ENCODE measurements at places on chromosomes 6 and 20.

GRCh38 chr6:169638388-169638787, 63.4 kb downstream of the WDR27 start:
- no peak for DNase-seq

GRCh38 chr20:53693262-53693871, 99.7 kb upstream of the ZNF217 start:
- no peak for DNase-seq

- DNase-seq = no peak
Measured at GRCh38 chr6:85464260-85464644, 14.4 kb downstream of the NT5E start.

- DNase-seq = no peak
Measured at GRCh38 chr6:134882426-134883038, 67.4 kb downstream of the ALDH8A1 start.

DNA sequence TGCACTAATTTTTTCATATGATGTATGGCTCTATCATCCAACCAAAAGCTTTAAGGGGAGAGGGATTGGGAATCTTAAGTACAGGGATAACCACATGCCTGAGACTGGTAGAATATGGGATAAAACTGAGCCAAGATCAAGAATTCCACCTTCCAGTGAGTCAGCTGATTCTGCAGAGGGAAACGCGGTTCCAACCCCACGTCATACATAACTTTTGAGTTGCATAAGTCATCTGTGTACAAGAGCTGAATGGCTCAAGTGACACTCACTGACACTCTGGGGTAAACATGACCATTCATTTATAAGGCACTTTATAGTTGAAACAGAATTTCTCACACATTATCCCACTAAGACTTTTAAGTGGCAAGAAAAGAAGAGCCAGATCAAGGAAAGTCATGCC, 16.4 kb downstream of the TRIM27 start:
- DNase-seq = no peak

- no peak for DNase-seq
Measured at GRCh38 chr20:63642527-63643247, 10.5 kb downstream of the STMN3 start.

- DNase-seq = no peak
Measured at GRCh38 chr6:108343894-108344293, 49.0 kb downstream of the AFG1L start.

GRCh38 chr20:3227506-3227905, 11.5 kb downstream of the SLC4A11 start:
- no peak for DNase-seq

DNA sequence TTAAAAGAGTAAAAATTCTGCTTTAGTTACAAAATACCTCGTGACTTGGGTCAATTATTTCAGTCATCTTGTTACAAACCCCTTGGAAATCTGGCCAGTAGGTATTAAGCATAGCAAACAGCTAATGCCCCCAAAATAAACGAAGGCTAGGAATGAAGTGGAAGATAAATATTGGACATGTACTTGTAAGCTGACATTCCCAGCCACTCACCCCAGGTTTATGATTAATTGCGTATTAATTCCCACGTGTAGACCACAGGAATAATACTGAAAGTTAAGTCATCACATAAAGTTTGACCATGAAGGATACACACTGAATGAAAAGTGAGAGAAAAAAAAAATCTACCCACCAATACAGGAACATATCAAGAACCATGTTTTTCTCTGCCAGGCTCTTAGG, 936.5 kb upstream of the ADGRB3 start:
- no peak for DNase-seq

DNA sequence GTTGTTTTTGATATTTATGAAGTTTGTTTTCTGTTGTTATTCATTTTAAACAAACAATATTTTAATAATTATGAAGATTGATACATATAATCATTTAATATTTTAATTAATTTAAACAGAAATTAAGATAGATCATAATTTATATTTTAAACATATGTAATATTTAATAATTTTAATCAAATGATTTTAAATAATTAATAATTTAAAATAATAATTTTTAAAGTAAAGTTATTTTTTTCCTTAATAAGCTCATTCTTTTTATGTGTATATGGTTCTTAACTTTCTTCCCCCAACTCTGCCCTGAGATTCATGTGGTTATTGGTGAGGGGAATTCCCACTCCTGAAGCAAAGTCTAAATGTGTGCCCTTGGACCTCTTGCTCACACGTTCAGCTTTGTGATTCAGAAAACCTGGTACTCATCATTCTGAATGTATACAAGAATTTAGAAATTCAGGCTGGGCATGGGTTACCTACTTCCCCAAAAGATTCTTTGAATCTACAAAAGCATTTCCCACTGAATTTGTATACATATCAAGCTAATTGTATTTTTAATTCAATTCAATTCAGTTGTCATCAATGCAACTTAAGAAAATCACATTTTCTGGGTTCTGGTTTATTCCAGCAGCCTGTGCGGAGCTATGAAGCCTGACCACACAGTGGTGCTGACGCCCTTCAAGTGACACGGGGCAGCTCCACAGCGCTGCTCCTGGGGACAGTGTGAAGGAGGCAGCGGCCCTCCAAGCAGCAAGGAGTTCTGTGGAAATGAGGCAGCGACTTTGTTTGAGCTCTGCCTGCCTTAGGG, 168.9 kb upstream of the UST start:
- DNase-seq = peak; percentile 72

DNA sequence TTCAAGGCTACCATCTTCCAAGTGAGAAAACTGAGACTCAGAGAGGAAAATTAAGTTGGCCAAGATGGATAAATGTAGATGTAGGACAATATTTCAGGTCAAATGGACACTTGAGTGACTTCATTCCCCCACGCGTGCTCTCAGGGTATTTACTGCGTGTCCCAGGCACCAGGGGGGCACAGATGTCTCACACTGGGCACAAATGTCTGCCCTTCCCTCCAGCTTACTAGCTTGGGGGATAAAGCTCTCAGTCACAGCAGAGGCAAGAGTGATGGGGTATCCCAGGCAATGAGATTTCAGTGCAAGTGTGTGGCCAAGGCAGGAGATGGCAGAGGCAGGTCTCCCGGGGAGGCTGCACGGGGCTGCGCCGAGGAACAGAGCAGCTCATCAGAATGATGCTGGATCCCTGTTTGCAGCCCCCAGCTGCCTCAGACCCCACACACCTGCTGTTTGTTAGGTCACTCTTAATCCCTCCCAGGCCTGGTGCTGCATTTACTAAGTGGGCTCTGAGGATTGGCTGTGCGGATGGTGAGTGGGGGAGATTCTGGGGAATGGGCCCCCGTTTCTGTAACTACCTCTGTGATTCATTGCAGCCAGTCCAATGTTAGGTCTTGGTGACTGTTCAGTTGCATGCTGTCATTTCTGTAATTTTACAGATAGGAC, 44.1 kb downstream of the PTK7 start:
- DNase-seq = no peak

- no peak for DNase-seq
Measured at GRCh38 chr20:16528078-16528477, 45.2 kb downstream of the KIF16B start.

GRCh38 chr6:64717281-64717680, 989.7 kb downstream of the EYS start:
- no peak for DNase-seq

DNA sequence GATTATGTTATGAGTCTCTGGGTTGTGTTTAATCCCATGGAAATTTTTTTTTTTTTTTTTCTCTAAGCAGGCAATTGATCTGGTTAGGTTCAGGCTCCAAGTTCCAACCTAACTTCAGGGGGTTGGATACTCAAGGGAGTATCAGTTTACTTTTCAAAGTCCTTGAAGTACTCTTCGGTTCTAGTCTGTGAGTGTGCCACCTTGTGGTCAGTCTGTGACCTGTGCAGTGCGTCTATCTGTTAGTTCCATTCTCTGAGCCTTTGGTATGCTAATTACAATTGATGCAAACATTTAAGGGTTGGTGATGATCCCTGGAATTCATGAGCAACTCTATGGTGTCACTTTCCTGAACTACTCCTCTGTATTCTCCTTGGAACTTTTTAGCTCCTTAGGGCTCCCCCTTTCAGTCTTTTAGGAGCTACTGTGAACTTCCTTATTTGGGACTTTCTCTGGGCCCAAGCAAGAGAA, 342.0 kb downstream of the SOX4 start:
- no peak for DNase-seq

- no peak for DNase-seq
Measured at GRCh38 chr6:47196113-47196512, 113.6 kb downstream of the TNFRSF21 start.

GRCh38 chr20:6168204-6168603, 45.4 kb upstream of the FERMT1 start:
- DNase-seq = no peak

GRCh38 chr6:130840050-130840449, 12.8 kb downstream of the SMLR1 start:
- no peak for DNase-seq

DNA sequence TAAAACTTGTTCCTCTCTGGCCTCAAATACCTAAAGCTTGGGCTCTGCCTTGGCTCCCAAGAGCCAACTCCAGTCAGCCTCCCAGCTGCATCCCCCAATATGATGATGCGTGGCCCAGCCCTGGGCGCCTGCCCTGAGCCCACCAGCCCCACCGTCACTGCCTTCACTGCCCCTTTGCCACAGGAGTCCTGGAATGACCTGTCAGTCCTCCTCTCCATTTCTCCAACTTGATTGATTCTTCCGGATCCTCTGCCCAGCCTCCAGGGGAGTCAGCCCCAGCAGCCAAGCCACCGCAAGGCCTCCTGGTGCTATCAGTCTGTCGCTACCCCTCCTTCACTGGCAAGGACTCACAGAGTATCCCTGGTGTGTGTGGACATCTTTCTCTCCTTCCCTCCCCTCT, 96.7 kb upstream of the PMEPA1 start:
- DNase-seq = no peak

DNA sequence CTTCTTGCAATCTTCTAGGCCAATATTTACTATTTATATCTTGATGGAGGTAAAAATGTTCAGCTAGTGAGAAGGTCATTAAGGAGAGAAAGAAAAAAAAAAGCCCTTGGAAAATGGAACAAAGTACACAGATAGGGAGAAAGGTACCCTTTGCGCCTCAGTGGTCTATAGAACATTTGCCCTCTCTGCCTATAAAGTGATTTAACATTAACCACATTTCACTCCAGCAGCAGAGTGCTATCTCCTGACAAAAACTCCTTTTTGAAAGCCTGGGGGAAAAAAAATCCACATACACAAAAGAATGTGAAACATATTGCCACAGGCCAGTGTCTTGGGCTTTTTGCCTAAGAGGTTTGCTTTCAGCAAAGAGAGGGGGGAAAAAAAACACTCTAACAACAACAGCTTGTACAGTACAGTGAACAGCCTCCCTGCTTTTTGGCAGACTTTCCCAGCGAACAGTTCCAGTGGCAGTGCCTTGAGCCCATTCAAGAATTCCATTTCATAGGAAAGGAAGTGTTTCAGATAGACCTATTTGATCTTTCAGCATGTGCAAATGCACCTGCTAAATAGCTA, 695 bp downstream of the ARHGAP18 start:
- no peak for DNase-seq

GRCh38 chr6:169960521-169960885, 209.1 kb downstream of the ERMARD start:
- no peak for DNase-seq
